Ammon's horn (tissue), 1 donor: ENCODE measurements at places on chromosomes 5 and 9.

- no peak for DNase-seq
Observed at GRCh38 chr9:137696136-137696925, 77.5 kb downstream of the EHMT1 start.

- DNase-seq = no peak
Observed at GRCh38 chr9:38134611-38135237, 65.7 kb upstream of the SHB start.

DNA sequence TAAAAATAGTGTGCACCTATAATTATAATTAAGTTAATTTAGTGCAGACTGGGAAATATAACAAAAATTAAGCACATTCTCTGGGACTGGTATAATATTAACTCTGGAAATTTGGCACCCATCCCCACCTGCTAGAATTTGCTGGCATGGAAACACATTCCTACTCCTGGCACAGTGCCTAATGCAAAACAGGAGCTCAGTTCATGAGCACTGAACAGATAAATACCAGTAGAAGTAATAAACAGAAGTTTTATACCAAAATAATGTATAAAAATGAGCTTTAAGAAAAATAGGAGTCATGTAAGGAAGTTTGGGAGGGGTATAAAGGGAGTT, 23.7 kb upstream of the NPR3 start:
- peak; percentile 33 for DNase-seq

DNA sequence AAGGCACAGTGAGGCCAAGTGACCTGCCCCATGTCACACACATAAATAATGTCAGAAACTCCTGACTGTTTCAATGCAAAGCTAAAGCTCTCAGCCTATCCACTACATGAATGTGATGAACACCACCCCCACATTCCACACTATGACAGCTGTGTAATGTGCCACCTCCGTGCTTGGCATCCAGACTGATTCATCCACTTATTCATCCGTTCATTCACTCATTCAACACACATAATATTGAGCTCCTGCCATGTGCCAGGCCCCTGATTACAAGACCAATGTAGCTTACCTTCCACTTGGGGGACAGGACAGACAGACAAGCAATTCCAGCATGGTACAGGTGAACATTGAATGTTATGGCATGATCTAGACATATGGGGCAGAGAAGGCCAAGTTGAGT, 46.2 kb upstream of the FABP6 start:
- peak; percentile 78 for DNase-seq

DNA sequence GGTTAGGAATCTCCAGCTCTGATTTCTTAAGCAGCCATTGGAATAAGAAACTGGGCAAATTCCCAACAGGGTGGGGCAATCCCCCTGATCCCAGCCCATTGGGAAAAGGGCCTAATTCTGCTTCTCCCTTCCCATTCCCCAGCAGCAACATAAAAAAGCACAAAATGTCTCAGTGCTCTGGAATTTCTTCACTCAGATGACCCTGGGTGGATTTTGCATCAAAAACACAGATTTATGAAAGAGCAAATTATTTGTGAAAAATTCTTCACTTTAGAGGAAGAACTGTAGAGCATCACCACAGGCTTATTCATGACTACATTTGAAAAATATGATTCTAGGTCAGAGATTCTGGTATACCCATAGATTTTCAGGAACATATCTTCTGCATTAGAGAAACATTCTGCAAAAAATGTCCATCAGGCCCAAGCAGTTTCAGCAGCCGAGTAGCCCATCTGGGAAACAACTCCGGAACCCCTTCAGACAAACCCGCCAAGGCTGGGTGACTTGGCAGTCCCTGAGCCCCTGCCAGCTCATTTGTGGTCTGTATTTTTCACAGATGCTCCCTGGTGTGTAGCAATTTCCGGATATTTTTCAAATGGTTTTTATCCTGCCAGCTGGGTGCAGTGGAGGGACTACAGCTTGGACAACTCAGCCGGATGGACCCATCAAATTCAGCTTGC, 102.1 kb upstream of the RANBP3L start:
- DNase-seq = peak; percentile 31

DNA sequence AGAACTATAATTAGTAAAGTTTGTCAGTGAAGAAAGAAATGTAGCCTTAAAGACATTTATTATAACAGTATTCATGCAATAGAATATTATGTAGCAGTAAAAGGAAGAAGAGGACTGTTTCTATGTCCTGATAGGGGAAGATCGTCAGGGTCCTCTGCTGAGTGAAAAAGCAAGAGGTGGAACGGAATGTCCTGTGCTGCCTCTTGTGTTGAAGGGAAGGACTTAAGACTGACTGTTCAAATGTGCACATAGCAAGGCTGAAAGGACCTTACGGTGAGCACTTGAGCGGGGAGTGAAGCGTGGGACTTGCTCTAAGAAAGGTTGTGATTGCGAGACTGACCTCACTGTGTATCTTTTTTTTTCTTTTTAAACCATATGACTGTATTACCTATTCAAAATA, 63.2 kb downstream of the SNX24 start:
- no peak for DNase-seq

DNA sequence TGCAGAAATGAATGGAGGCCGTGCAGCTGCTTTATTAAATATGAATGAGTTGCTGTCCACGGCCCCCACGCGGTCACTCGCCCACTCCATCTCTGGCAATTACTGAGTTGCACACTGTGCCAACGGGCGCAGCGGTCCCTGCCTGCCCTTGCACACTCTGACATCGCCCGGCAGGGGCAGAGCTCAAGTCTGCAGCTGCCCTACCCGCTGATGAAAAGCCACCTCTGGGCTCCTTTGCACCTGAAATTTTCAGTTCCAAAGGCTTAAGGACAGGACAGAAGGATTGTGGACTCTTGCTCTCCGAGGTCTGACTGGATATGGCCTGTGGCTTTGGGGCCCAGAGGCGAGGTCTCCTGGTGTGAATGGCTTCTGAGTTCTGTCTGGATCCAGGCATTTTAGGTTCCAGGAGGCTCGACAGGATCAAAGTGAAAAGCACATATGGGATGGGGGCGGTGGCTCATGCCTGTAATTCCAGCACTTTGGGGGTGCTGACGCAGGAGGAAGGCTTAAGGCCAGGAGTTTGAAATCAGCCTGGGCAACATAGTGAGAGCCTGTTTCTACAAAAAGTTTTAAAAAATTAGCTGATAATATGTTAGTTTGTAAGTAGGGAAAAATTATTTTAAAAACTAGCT, 201.8 kb downstream of the PAX5 start:
- DNase-seq = peak; percentile 59

GRCh38 chr5:181035991-181036815, 3.9 kb upstream of the BTNL9 start:
- no peak for DNase-seq
